ENCODE measurements at places on chromosomes 4 and X. TPM values are rescaled to one million over a fixed set of nuclear protein-coding genes. Genes with fewer than 3 reads are reported as not detected.

- DNase-seq: no peak
Observed at GRCh38 chr4:172953896-172954568, 214.6 kb upstream of the GALNT7 start.

GRCh38 chrX:107857837-107858236 is 32.2 kb downstream of the MID2 start:
- DNase-seq: no peak

Gene P2RY10
- 0.39 TPM for total RNA-seq

DNA sequence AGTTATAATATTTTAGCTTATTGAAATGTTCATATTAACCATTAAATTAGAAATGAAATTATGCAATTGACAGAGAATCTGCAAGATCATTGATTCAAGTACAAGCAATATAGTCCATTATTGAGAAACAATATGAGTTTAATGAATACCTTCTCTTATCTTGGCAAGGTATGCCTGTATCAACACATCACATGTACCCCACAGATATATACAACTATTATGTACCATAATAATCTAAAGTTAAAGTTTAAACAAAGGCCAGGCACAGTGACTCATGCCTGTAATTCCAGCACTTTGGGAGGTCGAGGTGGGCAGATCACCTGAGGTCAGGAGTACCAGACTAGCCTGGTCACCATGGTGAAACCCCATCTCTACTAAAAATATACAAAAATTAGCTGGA is 514.7 kb downstream of the PCDH7 start:
- no peak for DNase-seq

DNA sequence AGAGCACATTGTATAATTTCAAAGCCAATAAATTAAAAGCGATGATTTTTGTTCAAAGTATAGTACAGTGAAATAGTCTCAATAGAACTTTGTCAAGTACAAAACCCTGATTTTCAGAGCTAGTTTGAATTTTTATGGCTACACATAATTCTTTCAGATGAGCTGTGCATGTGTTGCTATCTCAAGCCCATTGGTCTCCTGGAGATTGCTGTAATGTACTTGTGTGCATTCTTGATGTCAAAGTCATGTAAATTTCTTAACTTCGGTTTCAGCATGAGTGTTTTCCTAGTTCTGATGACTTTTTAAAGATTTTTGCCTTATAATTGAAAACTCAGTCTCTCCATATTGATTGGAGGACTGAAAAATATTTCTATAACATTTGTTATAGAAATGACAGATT is 200.8 kb downstream of the CEP135 start:
- no peak for DNase-seq
